ENCODE measurements at places on chromosomes 7 and 10.

- peak; percentile 6 for DNase-seq
Observed at GRCh38 chr7:43764807-43765491, 6.5 kb downstream of the BLVRA start.

GRCh38 chr7:90897961-90898469 is 301.9 kb downstream of the CDK14 start:
- no peak for DNase-seq

DNA sequence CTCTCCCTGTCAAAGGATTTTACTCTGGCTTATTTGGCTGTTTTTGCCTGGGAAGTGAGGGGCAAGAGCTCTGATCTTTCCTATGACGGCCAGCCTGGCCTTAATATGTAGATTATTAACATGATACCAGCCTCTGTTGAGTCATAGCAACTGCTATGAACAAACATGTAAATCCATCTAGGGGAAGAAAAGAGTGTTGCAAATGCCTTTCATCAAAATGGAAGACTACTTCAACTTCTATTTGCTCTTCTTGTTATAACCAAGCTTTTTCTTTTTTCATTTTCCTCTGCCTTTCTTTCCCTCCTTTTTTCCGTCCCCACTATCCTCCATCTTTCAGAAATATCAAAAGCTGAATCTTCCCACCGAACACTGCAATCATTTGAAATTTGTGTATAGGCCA is 46.6 kb downstream of the BTRC start:
- no peak for DNase-seq

GRCh38 chr10:121579656-121580055 is 18.6 kb downstream of the FGFR2 start:
- no peak for DNase-seq

GRCh38 chr7:37089972-37090371 is 358.7 kb downstream of the ELMO1 start:
- no peak for DNase-seq

DNA sequence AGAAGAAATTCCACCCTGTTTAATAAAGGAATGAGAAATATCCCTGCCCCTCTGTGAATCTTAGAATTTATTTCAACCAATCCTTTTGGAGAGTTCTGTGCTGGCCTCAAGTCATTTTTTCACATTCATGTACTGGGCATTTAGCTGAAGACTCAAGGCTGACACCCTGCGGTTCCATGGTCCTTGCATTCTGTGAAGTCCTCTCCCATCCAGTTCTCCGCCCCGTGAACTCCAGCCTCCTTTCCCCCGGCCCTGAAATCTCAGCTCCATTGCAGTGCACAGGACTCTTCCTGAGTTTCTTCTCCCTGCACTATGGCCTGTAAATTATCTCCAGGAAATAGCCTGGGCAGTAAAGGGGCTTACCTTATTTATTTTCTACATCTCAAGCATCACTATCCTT is 183.0 kb upstream of the KCND2 start:
- peak; percentile 2 for DNase-seq

DNA sequence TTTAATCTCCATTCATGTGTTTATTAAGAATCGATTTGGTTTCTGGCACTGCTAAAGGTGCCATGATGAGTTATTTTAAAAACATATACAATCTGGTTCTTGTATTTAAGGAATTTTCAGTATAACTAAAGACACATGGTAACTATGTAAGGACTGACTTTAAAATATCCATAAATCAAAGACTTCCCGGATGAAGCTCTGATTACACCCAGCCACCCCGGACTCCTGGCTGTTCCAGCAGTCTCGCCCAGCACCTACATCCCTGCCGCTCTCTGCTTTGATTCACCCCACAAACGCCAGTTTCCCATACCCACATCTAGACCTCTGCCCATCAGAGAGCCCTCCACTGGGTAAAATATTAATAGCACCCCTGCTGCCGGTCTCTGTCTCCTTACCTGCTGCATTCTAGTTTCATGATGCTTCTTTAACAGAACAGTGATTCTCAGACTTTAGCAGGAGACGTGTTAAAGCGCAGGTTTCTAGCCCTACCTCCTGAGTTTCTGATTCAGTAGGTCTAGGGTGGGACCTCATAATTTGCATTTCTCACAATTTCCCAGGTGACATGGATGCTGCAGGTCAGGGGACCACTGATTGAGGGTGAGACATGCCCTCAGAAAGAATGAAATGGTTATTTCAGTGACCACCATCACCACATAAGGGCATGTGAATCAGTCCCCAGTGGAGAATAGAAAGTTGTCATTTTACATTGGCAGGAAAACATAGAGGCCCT is 185.7 kb downstream of the KIAA1217 start:
- DNase-seq: no peak

GRCh38 chr7:17275749-17276671 is 22.4 kb upstream of the AHR start:
- DNase-seq: peak; percentile 74

DNA sequence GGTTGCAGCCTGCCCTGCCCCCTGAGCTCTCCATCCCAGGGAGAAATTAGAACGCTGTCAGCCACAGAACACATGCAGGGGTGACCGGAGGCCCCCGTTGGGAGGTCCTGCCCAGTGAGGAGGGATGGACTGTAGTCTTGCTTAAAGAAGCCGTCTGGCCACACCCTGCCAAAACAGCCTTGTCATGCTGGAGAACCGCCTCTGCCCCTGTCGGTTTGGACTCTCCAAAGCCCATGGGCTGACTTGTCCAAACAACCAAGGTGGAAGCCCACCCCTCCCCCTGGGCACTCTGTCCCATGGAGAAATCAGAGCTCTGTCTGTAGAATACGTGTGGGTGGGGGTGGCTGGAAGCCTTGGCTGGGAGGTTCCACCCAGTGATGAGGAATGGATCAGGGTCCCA is 12.7 kb upstream of the TBATA start:
- DNase-seq: no peak

GRCh38 chr10:49396666-49396999 is 744 bp upstream of the DRGX start:
- DNase-seq: no peak

- no peak for DNase-seq
Observed at GRCh38 chr7:119037941-119038340, 813.4 kb downstream of the ANKRD7 start.

GRCh38 chr7:146700015-146700560 is 583.5 kb downstream of the CNTNAP2 start:
- no peak for DNase-seq

- DNase-seq: no peak
Observed at GRCh38 chr10:124894569-124895215, 47.2 kb upstream of the ZRANB1 start.

DNA sequence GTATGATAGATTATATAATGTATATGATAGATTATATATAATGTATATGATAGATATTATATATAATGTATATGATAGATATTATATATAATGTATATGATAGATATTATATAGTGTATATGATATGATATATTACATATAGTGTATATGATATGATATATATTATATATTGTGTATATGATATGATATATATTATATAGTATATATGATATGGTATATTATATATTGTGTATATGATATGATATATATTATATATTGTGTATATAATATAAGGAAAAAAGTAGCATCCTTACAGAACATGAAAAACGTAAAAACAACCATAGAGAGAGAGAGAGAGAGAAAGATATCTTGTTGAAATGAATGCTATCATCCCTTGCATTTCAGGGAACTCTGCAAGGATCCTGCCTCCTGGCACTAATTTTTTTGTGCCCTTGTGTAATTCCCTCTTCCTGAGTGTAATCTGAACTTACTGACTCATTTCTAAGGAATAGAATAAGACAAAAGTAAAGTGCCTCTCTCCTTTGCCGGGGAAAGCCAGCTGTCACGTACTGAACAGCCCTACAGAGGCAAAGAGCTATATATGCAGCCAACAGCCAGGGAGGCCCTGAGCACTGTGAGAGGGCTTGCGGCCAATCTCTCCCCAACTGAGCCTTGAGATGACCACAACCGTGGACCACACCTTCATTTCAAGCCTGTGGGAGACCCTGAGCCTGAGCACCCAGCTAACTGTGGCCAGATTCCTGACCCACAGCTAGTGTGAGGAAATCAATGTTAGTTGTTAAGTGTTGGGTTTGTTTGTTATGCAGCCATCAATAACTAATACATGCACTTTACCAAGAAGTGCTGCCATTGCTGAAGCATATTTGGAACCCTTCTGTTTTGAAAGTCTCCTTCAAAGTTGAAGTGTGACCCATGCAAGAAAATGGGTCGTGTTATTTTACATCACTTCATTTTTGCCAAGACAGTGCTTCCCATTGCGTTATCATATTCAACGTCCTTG is 61.1 kb upstream of the EZH2 start:
- no peak for DNase-seq

GRCh38 chr7:51289623-51290303 is 26.8 kb downstream of the COBL start:
- no peak for DNase-seq

Measured in MV-4-11 (cell line).